ENCODE measurements at places on chromosomes 2 and 18.
A peak's percentile ranks its signal among the peaks of the same experiment; 100 is the strongest.

DNA sequence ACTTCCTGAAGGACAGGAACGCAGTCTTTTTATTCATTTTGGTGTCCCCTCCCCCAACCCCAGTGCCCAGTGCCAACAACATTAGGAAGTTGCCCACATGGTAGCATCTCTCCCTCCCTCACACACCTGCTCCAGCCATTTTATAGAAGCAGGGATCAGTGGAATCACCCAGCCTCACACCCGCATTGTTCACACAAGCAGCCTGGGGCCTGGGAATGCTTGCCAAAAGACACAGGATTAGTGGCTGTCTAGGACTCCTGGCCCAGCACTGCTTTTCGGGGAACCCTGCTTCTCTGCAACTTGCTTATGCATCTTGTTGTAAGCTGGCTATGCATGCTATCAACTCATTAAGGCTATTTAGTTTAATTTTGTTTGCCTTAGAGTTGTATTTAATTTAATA, 17.9 kb downstream of the TMEM37 start:
- no peak for DNase-seq

- DNase-seq = no peak
These were observed 10.6 kb downstream of the COL5A2 start for GRCh38 chr2:189168856-189169499.

- DNase-seq = no peak
These were observed 66.6 kb downstream of the TWSG1 start for GRCh38 chr18:9401176-9401575.

GRCh38 chr2:75310876-75311275, 111.6 kb upstream of the TACR1 start:
- no peak for DNase-seq

DNA sequence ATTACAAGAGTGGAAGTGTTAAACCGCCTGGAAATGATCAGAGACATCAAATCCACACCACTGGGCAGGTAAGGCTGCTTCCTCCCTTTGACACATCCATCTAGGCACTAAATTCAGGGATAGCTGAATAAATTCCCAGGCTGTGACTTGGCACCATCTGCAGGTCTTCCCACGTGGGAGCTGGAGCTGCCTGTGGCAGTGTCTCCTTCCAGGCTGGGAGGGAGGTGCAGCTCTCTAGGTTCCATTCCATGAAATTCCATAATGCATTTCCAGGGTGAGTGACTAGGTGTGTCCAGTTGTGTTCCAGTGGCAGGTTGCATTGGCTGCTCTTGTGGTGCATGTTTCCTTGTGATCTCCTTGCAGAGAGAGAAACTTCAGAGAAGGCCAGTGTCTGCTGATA, 188.9 kb upstream of the CXCR4 start:
- no peak for DNase-seq

DNA sequence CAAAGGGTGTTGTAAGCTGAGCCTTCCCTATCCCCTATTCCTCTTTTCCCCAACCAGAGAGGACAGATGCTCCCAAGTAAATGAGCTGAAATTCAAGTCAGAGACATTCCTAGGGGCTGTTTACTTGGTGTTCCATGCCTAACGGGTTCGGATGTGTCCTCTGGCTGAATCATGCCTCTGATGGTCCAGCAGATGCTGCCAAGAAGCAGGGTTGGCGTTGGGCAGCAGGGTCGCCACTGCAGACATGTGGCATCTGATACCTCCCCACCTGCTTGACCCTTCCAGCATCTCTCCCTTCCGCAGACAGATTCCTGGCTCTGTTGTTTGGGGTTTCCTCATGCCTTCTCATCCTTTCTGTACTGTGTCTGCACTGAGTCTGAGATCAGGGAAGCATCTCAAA, 108.3 kb downstream of the HNRNPLL start:
- no peak for DNase-seq

- no peak for DNase-seq
These were observed 460.8 kb downstream of the RNF144A start for GRCh38 chr2:7377916-7378569.

- no peak for DNase-seq
These were observed 631.8 kb upstream of the RAB6C start for GRCh38 chr2:129347486-129348217.

GRCh38 chr2:25365241-25365640, 23.5 kb upstream of the DNMT3A start:
- DNase-seq = no peak

- DNase-seq = no peak
These were observed 94.4 kb upstream of the ASAP2 start for GRCh38 chr2:9112079-9112721.

DNA sequence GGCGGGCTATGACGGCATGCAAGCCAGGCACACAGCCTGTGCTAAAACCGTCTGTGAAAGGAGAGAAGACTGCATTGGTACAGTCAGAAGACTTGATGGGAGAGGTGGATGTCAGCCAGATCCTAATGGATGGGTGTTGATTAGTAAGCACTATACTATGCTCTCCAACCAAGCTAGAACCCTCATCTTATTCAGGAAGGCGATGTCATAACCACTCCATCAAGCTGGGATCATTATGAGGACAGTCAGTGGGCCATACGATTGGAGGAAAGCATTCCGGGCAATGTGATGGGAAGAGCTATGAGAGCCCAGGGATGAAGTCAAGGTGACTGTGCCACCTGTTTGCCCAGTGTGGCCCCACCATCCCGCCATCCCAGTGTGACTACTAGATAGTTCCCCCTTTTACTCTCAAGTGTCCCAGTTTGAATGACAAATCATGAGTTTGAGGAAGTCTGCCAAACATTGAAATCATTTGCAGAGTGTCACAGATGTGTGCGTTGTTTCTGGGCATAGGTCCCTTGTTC, 66.4 kb downstream of the MRPS9 start:
- DNase-seq = no peak

DNA sequence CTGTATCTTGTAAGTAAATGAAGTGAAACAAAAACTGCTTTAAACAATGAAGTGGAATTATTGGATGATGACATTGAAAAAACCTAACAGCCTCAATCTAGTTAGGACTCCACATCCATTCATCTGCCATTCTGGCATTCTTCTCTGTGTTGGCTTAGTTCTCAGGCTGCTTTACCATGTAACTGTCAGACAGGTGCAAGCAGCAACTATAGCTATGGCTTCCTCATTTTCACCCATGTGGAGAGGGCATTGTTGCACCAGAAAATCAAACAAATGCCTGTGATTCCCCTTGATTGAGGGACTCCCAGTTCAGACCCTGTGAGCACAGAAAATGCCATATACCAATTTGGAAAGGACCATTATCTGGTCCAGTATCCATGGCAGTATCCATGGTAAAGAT, 129.5 kb upstream of the NYAP2 start:
- DNase-seq = no peak

GRCh38 chr18:9325716-9326115, 8.9 kb upstream of the TWSG1 start:
- no peak for DNase-seq

DNA sequence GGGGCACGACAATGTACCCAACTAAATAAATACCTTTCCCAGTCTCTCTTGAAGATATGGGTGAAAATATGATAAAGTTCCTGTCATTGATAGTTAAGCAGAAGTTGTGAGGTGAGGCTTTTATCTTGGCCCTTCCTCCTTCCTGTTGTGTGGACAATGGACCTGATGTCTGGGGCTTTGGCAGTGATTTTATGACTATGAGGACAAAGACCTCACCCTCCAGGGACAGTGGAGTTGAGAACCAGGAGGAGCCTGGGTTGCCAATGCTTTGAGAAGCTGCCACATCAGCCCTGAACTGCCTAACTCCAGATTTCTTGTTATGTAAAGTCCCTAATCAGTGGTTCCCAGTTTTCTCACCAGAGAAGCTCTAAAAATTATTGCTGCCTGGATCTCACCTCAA, 20.8 kb upstream of the MGAT4A start:
- DNase-seq = no peak

- DNase-seq = no peak
These were observed 630 bp upstream of the ZNF512 start for GRCh38 chr2:27582129-27582694.

GRCh38 chr2:158533009-158533408, 76.3 kb downstream of the PKP4 start:
- no peak for DNase-seq

DNA sequence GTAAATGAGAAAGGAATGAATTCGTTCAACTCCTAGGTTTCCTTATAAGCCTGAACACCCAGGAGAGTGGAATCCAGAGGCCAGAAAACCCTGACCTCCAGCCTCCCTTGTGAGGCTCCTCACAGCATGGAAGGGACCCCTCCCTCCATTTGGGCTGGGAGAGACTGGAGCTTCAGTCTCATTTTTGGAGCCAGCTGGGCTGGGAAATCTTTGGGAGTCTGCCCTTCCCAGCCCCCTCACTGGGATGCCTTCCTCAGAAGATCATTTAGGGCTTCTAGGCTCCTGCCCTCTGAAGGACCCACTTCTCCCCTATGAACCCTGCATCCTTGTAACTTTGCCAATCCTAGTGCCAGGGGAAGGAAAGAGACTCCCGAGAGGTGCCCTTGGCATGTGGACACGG, 346.1 kb downstream of the CYP26B1 start:
- no peak for DNase-seq

- DNase-seq = peak; percentile 89
These were observed 67.2 kb downstream of the POLR1A start for GRCh38 chr2:86038291-86039081.

DNA sequence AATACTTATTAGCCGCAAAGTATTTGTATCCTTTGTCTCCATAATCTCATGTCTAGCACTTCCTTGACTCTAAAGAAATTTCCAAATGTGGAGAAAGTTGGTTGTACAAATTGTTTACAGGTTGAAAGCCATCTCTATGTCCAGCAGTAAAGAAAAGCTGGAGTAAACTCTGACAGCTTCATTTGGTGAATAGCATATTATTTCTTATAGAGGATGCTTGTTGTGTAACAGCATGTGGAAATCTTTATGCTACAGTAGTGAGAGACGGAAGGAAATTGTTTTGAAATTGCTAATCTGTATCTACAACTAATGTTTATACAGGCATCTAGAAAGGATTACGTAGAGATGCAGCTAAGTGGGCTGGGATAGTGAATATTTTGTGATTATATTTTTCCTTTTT, 78.5 kb downstream of the UGGT1 start:
- no peak for DNase-seq

DNA sequence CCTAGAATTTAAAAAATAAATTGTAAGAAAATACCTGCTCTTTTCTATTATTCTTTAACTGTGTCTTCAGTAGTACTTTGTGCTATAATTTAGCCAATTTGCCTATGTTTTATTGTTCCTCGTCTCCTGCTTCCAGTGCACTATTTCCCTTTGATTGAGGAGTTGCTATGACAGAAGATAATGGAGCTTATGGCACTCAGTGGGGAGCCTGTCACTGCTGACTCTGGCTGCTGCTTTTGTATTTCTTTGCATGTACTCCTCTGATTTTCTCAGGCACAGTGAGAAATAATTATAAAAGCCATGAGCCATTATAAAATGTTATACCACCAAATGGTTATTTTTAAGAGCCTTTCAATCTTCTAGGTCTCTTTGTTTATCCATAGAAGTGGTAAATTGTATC, 1310.8 kb upstream of the SLC39A10 start:
- no peak for DNase-seq

- no peak for DNase-seq
These were observed 275.3 kb downstream of the RAD51AP2 start for GRCh38 chr2:17242813-17243485.

DNA sequence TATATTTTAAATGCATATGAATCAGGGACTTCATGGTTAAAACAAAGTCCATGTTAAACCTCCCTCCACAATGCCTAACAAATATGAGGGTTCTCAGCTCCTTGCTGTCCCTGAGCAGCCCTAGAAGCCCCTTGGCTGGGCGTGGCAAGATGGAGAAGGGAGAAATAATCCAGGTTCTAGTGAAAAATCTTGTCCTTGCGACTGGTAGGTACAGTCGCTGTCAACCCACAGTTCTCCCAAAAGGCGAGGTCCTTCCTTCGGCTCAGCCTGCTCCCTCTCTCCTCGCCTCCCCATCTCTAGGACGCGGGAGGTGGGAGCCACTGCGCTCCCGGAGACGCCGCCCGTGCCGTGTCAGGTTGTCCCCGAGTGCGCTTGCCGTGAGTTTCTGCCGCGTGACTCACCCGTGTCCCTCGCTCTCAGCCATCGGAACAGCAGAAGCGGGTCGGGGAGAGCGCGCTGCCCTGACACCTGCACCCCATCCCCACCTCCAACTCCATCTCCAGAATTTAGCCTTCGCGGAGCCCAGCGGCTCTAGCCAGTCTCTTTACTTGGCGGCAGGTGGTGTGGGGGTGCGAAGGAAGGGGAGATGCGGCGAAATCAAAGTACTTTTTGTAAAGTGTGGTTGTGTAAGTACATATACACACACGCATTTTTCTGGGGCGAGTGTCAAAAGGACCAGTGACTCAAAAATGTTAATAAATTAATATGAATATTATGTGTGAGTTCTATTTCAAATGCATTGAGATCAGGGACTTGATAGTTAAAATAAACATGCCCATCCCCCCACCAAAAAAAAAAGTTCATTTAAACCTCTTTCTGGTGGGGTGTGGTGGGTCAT, 65.1 kb upstream of the TMEM17 start:
- DNase-seq = no peak

GRCh38 chr2:146982393-146982846, 862.4 kb upstream of the ACVR2A start:
- DNase-seq = no peak

DNA sequence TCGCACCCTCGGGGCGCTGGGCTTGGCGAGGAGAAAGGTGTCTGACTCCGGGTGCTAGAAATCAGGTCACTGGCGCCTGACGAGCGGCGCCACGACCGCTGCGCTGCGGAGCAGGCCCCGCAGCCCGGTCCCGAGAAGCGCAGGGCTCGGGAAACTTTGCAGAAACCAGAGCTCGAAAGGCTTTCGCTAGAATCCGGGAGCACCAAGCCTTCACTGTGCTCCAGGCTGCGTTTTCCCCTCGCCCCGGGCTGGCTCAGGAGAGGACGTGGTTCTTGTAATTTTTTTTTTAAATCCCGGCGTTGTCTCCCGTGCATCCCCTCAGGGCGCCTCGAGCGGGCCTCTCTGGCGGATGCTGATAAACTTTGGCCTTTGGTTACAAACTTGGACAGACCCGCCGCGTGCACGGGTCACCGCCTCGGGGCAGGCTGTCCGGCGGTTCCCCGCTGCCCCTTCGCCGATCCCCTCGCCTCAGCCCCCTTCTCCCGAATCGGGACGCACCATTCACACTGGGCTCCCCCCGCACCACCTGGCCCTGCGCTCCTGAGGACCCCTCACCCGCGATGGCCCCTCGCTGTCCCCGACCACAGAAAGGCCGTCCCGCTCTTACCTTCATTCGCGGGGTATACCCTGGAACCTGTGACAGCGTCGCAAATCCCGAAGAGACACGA, 419 bp downstream of the EPHA4 start:
- DNase-seq = no peak

DNA sequence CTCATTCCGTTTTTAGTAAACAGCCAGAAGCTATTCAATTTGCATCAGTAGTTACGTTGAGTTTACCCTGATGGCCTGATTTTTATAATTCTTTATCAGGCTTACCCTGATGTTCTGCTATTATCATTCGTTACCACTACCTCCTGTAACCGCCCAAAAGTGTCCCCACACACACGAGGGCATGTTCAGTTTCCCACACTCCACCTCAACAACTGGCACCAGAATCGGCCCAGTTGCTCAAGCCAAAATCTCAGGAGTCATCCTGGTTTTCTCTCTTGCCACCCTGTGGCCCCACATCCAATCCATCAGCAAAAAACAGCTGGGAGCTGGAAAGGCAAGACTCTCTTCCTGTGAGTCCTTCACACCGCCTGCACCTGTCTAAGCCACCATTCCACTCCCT, 102.9 kb upstream of the RAB6C start:
- no peak for DNase-seq
